NCI-H1105 (cell line): ENCODE measurements at places on chromosomes 11 and 22.

DNA sequence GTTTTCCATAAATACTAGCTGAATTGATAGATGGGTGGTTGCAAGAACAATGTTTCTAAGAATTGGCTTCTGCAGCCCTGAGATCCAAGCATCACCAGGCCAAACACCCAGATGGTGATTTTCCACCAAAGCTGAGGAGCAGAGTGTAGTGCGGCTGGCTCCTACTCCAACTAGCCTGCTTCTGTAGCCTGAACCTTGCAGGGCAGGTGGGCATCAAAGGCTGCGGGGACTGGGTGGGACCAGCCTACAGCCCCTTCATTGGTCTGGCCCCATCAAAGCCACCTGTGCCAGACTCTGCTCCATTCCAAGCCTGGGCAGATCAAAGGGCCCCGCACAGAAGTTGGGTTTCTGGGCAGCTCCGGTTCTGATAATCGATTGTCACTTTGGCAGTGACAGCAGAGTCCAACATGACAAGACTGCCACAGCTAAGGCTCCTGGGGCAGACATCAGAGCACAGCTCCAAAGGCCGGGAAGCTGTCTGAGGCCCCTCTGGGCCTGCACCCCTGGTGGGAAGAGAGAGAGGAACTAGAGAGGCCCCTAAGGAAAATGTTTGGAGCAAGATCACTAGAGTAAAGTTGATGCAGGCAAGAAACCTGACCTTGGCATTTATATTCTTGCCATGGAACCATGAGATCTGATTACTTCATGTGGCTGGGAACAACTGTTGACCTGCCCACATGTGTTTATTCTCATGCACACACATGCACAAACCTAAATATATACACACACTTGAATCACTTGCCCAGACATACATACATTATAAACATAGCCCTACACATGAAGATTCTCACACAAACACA is 582.9 kb downstream of the INSC start:
- DNase-seq, result no peak

DNA sequence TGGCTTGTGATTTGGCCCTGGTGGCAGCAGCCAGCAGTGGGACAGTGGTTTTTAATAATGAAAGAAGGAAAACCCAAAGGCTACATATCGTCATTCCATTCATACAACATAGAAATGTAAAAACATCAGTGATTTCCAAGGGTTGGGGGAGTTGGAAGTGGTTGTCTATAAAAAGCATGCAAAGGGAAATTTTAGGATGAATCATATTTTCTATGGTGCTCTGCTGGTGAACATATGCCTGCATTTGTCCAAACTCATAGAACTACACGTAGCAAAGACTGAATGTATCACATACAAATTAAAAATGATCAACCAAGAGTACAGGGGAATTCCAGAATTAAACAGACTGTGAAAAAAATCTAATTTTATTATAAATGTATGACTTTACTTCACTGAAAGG is 11.1 kb downstream of the OR5B3 start:
- DNase-seq, result no peak

- DNase-seq, result no peak
Measured at GRCh38 chr11:36126678-36127077, 162.5 kb downstream of the COMMD9 start.

GRCh38 chr11:795634-796564 is 2.2 kb downstream of the SLC25A22 start:
- peak; percentile 43 for DNase-seq

GRCh38 chr11:72370201-72370600 is 64.1 kb downstream of the CLPB start:
- no peak for DNase-seq

DNA sequence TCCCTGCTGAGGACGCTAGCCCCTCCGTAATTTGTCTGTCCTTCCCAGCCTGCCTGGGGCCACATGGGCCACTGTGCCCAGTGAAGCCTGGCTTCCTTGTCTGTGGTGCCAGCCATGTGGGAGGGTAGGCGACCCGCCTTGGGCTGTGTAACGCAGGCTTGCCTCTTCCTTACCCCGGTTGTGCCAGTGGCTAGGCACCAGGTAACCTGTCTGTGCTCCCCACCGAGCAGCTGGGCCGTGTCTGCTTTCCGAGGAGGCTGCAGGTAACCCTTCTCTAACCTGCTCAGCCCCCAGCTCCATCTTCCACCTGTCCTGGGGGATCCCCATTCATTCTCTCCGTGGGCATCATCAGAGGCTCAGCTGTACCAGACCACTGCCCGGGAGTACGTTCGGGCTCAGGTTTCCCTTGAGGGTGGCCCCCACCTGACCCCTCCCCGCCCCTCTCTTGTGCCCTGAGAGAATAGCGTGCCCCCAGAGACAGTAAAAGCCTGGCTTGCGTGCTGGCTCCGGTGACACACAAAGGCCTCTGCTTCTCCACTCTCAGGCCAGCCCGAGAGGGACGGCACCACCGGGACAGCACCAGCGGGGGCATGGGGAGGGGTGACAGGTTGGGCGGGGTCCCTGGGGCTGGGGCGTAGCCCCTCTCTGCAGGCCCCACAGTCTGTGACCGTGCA is 79.1 kb downstream of the CDKN1C start:
- DNase-seq, result no peak

GRCh38 chr11:116740741-116741140 is 32.0 kb downstream of the BUD13 start:
- no peak for DNase-seq

- DNase-seq, result no peak
Measured at GRCh38 chr11:60594998-60595642, 79.9 kb downstream of the MS4A13 start.

DNA sequence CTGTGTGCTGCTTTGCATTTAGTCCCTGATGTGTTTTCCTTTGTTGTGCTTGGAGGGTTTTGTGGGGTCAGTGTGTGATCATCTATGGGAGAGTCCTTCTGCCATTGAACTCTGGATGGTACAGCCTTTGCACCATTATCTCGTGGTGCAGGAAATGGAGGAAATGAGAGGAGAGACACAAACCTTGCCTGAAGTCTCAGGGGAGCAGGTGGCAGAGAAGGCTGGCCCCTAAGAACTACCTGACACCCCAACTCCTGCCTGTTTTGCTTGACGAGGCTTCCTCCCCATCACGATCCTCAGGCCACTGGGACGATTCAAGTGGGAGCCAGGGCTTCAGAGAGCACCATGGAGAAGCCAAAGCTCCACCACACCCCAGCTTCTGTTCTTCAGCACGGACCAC is 1316.4 kb downstream of the TBC1D22A start:
- DNase-seq, result no peak

DNA sequence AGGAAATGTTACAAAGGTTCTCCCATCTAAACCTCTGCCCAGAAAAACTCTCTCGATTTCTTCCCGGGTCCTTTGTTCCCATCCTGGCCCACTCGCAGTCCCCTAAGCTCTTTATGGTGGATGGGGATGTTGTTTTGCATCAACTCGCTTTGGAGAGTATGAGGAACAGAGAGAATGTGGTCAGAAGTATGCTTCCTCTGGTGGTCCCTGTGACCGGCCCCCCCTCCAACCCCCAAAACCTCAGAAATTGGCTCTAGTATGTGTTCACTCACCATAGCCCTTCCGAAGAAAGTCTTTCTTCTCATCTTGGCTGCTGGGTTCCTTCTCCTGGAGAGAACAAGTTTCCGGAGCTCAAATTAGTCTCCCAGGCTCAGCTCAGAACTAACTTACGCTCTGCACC is 54.4 kb downstream of the GRAMD1B start:
- DNase-seq, result no peak

DNA sequence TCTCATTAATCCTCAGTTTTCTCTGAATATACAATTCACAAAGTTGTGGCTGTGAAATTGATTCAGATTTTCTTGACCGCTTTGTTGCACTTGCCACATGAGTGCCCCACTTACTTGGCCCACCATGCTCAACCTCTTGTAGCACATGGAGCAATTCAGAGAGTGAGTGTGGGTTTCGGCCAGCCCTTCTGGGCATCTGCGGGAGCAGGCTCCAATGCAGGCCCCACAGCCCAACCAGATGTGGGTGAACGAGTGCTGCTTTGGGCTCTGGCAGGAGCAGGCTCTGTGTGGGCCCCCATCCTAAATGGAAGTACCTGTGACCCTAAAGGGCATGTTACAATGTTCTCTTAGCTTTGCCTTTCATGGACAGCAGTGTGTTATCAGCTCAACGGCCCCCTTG is 2338.6 kb downstream of the LRRC4C start:
- no peak for DNase-seq

GRCh38 chr11:68813773-68814172 is 27.9 kb downstream of the CPT1A start:
- no peak for DNase-seq
